ENCODE measurements at places on chromosomes 13 and 19. TPM values are rescaled to one million over a fixed set of nuclear protein-coding genes. Genes with fewer than 3 reads are reported as not detected.
A peak's percentile ranks its signal among the peaks of the same experiment; 100 is the strongest.

DNA sequence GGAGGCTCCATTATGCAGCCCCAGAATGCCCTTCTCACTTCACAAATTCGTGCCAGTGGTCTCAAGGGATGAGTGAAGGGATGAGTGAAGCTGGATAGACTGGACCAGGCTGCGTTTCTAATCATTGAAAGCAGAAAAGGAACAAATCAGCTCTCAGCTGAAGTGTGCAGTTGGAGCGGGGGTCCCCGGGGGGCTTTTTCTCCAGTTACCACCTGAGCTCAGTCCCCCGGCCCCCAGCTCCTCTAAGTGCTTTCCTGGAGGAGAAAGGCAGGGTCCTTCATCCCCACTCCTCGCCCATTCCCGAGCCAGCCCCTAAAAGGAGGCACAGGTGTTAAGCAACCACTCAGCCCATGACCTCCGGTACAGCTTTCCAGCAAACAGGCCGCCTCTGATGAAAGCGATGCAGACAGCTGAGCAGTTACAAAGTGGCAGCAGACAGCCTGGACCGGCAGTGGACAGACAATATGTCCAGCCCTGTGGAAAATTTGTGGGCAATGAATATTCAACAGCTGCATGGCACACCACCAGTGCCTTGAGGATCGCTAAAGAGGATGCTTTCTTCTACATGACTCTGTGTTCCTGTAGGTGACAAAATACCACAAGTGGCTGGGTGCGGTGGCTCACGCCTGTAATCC lies 110.7 kb upstream of the UBL3 start:
- no peak for DNase-seq

GRCh38 chr19:10013834-10014618 lies 743 bp downstream of the RDH8 start:
- no peak for DNase-seq

DNA sequence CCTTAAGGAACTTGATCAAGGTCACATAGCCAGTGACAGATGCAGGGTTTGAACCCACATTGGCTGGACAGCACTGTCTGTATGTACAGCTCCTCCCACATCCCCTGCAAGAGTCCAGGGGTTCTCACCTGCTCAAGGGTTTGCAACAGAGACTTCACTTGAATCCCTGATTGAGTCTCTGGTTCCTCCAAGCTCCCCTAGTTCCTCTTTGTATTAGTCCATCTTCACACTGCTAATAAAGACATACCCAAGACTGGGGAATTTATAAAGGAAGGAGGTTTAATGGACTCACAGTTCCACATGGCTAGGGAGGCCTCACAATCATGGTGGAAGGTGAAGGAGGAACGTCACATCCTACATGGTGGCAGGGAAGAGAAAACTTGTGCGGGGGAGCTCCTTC lies 72.8 kb upstream of the CLDN10 start:
- no peak for DNase-seq

Gene OR4F17
- 0.25 TPM for total RNA-seq

Gene BORCS8
- total RNA-seq = 24.2 TPM

- peak; percentile 86 for DNase-seq
These were observed at the start of gene HPN for GRCh38 chr19:35041548-35042055. Gene HPN, plus strand, starts transcription at chr19:35041721. Its CDS starts 786 bp downstream, at chr19:35042507.

GRCh38 chr13:96650301-96650886 lies 343.9 kb downstream of the OXGR1 start:
- no peak for DNase-seq

All from WTC11 (cell line).